ENCODE measurements at places on chromosomes 7 and 10. TPM values are rescaled to one million over a fixed set of nuclear protein-coding genes. Genes with fewer than 3 reads are reported as not detected.

DNA sequence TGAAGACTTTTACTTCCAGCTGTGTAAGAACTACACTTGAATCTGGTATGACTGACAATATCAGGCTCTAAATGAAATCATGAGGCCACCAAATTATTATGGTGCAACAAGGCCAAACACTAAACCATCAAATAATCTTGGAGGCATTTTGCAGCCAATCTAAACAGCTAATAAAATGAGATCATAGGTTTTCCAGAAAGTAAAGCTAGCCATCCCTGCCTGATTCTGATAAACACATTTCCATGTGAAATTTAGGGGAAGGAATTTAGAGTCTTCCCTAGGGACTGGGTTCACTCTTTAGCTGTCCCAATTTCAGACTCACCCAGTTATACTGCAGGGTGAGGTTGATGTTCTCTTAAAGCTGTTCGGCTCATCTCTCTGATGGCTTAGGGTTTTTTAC is 190.3 kb upstream of the TMEM196 start:
- no peak for DNase-seq

DNA sequence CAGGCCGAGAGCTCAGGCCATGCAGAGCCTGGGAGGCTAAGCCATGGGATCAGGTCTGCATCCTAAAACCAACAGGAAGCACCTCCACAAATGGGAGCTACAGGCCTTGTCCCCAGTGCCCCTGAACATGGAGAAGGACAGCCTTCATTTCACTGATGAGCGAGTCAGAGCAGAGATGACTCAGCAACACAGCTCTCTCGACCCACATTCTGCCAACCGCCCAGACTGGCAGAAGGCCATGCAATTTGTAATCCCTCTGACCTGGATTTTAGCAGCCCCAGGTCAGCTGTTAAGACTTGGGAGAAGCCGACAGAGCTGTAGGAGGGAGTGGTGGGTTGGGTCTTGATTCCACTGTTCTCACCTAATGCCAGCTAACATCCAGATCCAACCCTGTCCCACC is 25.5 kb downstream of the VOPP1 start:
- peak; percentile 80 for DNase-seq

GRCh38 chr10:58868736-58869435 is 307.6 kb upstream of the PHYHIPL start:
- DNase-seq = no peak

DNA sequence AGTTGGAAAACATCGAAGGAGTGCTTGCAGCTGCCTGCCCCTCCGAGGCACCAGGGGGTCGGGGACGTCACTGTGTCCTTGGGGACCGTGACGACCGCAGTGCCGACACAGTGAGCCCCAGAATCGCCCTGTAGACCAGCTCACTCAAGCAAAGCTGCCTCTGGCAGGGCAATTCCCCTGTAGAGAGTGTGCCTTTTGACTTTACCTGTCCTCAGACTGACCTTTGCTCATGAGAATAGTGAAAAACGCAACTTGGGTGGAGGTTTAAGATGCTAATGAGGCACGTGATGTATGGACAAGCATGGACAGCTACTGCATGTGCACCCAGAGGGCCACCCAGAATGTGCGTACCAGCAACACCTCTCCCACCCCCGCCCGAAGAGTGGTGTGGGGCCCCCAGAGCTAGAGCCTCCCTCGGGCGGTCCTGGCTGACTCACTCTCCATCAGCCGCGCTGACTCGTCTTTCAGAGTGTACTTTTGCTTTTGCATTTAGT is 271.9 kb downstream of the ADARB2 start:
- no peak for DNase-seq

DNA sequence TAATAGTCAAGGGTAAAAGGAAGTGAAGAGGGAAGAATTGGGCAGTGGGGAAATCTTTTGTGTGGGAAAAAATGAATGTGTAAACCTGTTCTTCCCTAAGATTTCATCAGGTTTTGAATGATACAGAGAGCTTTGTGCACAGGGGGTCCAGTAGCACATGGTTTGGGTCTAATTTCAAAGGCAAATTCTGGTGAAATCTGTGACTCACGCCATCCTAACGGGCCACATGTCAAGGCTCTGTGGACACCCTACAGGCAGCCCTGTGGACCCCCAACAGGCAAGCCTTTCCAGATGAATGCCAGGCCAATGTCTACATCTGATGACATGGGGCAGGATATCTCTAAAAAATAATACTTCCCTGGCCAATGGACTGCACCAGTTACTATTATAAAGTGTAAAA is 309.8 kb downstream of the PARD3 start:
- DNase-seq = peak; percentile 28

DNA sequence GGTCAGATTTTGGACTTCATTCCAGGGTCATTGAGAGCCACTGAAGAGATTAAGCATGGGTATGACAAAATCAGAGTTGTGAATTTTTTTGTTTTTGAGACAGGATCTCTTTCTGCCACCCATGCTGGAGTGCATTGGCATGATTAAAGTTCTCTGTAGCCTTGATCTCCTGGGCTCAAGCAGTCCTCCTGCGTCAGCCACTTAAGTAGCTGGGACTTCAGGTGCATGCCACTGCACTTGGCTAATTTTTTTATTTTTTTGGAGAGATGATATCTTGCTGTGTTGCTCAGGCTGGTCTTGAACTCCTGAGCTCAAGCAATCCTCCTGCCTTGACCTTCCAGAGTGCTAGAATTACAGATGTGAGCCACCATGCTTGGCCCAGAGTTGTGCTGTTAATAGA is 52.5 kb upstream of the GLCCI1 start:
- no peak for DNase-seq

DNA sequence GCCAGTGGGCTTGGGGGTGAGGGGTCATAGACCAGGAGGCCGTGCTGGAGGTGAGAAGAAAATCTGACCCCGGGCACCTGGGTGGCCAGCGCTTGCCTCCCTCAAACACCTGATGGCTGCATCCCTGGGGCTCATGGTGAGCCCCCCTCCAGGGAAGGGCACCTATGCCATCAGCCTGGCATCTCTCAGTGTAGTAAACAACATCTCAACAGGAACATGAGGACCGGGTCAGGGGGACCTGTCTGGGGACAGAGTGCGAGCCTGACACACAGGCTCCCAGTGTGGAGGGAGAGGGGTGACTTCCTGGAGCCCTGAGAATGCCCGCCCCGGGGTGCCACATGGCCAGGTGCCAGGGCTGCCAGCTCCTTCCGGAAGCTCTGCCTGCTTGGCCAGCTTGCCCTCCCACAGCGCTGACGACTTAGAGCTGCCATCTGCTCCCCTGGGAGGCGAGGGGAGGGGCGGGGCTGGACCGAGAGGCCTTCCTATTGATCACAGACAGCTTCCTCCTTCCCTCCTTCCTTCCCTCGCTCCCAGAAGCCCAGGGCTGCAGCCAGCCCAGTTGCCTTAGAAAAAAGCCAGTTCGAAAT is 12.3 kb downstream of the STX1A start:
- DNase-seq = no peak

DNA sequence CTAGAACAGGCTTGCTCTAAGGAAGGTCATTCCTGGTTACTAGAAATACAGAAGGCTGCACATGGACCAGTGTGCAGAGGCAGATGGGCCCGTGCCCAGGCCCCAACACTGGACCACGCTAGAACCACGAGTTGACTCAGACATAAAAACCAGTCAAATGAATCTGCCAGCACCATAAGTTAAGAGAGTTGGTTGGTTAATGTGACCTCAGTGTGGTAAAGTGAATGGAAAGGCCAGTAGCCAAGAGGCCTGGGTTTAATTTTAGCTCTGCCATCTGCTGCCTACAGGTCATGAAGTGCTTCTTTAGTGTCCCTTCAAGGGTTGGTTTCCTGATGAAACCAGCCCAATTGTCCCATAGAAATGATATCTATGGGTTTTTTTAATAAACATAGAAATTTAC is 329.6 kb upstream of the NRP1 start:
- DNase-seq = no peak

DNA sequence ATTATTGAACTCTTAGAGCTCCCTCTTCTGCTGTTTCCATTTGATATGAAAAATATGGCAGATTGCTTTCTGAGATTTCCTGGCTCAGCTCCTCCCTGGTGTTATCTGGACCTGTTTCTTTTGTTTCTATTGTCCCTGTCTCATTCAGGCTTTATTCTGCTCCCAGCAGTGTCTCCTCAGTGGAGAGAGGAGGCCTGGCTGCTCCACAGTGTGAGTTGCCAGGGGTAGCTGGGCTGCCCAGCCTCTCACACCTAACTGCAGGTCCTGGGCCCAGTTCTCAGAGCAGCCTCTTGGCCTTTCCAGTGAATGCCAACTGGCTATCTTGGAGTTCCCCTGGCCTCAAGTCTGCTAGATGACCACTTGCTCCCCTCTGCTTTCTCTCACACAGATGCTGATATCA is 127.0 kb downstream of the VPS41 start:
- DNase-seq = no peak

DNA sequence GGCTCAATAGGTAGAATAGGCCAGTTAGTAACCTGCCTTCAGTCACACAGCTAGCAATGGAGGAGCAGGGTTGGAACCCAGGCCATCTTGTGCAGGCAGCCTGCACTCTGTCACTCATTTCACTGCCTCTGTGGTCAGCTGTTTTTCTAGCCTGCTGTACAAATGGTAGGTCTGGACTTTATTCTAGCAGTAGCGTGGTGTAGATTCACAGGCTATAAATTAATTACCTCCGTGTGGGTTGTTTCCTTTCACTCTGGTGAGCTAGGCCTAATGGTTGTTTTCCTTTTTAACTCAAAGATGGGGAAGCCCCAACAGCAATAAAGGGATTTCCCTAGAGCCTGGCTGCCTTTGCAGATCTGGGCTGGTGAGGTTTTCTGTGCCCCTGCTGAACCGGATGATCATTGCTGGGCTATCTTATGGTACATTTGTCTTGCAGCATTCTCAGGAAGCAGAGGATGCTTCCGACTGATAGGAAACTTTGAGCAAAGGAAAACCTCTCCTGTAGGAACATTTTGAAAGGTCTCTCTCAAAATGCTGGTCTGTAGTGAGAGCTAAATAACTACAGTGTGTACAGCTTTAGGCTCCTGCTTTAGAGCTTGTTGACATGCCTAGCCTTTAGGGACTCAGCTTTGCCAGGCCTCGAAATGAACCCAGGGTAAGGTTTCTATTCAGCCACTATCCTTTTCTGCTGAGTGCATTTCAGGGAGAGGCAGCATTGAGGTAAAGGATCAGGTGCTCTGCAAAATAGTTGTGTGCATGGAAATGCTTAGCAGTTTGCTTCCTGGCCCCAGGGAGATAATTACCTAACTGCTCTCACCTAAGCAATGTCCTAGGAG is 157.4 kb downstream of the ST7 start:
- DNase-seq = no peak

DNA sequence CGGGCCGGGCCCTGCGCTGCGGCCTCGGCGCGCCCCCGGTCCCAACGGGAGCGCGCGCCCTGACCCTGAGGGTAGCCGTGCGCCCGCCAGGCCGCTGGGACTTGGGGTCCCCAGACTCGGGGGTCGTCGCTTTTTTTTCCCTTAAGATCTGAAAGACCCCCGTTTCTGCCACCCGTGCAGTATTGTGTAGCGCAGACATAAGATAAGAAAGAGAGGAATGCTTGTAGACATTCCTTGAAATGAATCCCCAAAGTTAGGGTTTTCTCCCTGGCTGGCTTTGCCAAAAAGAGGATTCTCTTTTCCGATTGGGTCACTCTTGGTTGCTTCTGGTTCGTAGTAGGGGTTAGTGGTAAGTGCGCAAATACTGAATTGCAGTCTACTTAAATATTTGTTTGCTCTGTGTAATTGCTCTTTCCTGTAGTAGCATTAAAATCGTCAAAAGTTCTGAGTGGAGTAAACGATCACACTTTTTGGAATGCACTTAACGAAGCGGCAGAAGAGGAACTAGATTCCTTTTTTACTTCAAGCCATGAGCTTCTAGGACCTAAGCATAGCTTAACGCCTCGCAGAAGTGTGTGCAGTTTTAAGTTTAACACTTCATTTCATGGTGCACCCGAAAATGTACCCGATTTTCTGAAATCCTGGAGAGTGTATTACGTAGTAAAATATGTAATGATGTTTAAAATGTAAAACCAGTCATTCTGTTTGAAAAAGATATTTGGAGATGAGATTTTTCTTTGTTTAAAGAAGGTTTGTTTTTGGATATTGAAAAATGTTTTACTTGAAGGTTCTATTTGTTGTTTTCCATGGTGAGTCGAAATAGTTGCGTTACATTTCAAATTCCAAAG is 1.3 kb downstream of the CUL1 start:
- DNase-seq = peak; percentile 61

- no peak for DNase-seq
Measured at GRCh38 chr10:110067960-110068770, 60.4 kb downstream of the ADD3 start.

GRCh38 chr7:83819911-83820310 is 171.0 kb upstream of the SEMA3E start:
- DNase-seq = no peak

GRCh38 chr10:78889536-78890063 is 179.2 kb upstream of the ZMIZ1 start:
- no peak for DNase-seq

DNA sequence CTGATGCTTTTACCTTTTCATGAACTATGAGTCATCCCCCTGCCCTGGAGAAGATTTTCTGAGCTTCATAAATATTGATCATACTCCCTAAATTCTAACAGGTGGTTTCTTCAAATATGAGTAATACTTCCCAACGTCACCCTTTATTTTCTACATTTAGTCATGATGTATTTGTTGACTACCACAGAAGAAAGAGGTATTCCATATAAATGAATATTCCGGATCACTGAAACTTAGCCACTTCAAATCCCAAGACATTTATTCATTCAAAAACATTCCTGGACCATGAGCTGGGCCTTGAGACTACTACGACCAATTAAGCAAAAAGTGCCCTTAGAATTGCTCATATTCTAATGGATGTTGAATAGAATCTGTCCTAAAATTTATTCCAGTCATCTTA is 395.8 kb upstream of the NPVF start:
- DNase-seq = no peak

DNA sequence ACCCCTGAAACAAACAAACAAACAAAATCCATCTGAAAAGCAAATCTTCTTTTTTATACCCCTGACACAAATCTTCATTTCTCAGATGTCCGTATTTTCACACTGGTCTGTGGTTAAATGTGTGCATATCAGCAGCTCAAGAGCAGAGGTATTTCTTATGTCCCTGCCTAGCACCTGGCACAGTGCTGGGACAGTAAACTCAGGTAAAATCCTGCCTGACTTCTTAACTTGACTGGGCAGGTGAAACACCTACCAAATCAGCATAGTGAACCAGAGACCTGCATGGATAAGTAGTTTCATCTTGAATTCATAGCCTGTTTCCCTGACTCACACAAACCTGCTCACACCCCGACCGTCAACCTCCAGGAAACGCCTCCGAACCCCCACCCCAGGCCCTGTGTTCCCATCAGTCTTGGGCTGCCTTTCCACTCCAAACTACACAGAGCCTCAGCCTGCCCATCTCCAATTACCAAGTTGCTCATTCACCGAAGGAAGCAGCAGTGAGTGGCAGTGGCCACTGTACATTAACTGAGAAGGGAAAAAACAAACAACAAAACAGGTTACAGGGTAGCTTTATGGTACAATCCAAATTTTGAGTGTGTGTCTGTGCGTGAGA is 109.9 kb downstream of the HECTD2 start:
- DNase-seq = peak; percentile 5

TAF3 gene
- total RNA-seq = 3.9 TPM

SPDYE11 gene
- not detected for total RNA-seq

ASB4 gene
- not detected for total RNA-seq

HOXA6 gene
- total RNA-seq = not detected

CALML5 gene
- not detected for total RNA-seq

SKAP2 gene
- 0.81 TPM for total RNA-seq

HYCC1 gene
- total RNA-seq = 99.3 TPM

FGF8 gene
- total RNA-seq = 12.8 TPM

GNAI1 gene
- 26.1 TPM for total RNA-seq

Data from cardiac muscle cell (in vitro differentiated cells and primary cell).